ENCODE measurements at places on chromosomes 7 and 10.

- DNase-seq: no peak
These were observed 78.3 kb upstream of the TMEM72 start for GRCh38 chr10:44832595-44833390.

GRCh38 chr7:69208848-69209247 is 389.4 kb upstream of the AUTS2 start:
- DNase-seq: no peak

- no peak for DNase-seq
These were observed 75.3 kb upstream of the TAS2R16 start for GRCh38 chr7:123070702-123071286.

- no peak for DNase-seq
These were observed 206 bp downstream of the UPF2 start for GRCh38 chr10:12042409-12042796.

DNA sequence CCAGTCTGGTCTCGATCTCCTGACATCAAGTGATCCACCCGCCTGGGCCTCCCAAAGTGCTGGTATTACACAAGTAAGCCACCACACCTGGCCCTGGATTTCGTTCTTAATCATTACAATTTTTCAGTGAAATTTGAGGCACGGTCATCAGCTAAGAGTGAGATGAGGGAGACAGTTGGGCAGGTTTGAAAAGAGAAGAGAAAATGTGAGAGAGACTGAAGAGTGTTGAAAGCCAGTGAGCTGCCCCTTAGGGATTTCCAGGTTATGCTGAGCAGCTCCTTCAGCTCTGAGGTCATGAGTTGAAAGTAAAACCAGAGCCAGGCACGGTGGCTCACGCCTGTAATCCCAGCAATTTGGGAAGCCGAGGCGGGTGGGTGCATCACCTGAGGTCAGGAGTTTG is 5.9 kb upstream of the UPF2 start:
- DNase-seq: no peak

DNA sequence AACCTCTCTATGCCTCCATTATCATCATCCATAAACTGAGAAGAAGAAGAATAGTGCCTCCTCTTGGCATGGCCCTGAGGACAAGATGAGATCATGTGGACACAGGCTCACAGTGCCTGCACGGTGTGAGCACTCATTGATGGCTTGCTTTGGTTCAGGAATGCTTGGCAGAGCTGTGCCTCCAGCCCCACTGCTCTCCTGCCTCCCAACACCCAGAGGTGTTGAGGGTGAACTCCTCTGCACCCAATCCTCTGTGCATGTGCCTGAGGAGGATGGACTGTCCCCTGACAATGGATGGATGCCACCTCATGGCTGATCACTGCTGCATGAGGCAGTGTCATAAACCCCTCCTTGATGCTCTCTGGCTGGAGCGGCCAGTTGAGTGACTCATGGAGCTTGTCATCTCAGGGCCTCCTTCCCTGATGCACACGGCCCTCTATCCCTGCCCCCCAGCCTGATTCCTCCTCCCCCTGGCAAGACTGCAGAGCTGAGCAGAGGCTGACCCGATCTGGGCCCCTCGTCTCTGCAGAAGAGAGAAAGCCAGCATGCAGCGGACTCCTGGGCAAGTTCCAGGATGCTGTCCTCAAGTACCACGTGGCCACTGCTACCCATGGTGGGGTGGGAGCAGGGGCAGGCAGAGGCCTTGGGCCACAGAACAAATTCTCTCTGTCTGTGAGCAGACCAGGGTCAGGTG is 136.3 kb downstream of the KCNMA1 start:
- DNase-seq: no peak

DNA sequence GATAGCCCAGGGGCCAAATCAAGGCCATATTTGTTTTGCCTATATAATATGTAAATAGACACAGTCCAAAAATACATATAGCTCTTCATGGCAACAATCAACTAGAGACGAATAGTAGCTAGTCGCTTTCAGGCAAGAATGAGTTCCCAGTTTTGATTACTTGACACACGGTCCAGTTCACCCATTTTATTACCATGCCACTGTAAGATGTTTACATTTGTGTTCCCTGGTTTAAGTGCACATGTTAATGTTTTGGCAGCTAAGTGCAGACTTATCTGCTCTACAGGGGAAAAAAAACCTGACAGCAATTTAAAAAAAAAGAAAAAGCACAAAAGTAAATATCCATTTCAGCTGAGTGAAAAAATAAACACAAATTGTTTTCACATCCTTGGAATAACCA is 213.1 kb downstream of the TPK1 start:
- no peak for DNase-seq
